ENCODE measurements at places on chromosomes 6 and 20. TPM values are rescaled to one million over a fixed set of nuclear protein-coding genes. Genes with fewer than 3 reads are reported as not detected.

SLC22A1 gene
- 3.3 TPM for total RNA-seq

PLAGL1 gene
- 0.77 TPM for total RNA-seq

MAP7 gene
- total RNA-seq = not detected

BFSP1 gene
- 7.4 TPM for total RNA-seq

PRSS35 gene
- 131 TPM for total RNA-seq

SIRPB1 gene
- total RNA-seq = not detected

PROKR2 gene
- total RNA-seq = not detected

MOG gene
- total RNA-seq = not detected

SSTR4 gene
- total RNA-seq = not detected

DNA sequence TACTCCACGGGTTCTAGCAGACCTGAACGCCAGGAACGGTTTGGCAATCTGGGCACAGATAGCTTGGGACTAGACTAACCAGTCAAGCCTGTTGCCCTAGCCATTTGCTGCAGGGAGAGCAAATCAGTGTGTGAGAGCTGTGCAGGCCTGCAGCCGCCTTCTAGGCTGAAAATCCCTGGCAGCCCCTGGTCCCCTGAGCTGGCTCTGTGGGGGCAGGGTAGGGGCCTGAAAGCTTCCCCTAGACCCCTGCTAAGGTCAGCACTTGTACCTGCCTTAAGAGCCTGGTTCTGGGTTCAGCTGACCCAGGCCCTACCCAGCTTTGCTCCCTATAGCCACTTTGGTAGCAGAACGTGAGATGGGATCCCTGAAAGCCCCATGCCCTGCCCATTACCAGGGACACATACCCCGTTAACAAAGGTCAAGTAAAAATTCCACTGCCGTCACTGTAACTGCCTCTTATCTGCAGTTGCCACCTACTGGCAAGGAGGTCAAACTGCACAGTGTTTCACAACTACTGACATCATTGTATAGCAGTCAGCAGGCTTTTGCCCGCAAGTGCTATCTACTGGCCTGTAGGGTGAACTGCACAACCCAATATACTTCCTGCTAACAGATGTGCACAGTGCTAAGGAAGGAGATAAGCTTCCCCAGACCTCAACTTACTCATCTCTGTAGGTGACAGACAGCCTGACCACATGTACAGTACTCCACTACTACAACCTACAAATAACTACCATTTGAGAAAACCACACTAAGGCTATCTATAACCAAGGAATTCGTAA is 95.1 kb upstream of the OLIG3 start:
- H3K27me3 ChIP-seq = no peaks in the 10 kb centered on the region
- no peak overlapping the region for H3K4me3 ChIP-seq
- DNase-seq = peak; percentile 76
- H3K27ac ChIP-seq = no peak overlapping the region
- no peaks in the 10 kb centered on the region for H3K4me1 ChIP-seq

- H3K4me3 ChIP-seq = no peak overlapping the region
- no peak for DNase-seq
- H3K27ac ChIP-seq = no peak overlapping the region
- no peaks in the 10 kb centered on the region for H3K27me3 ChIP-seq
- no peaks in the 10 kb centered on the region for H3K4me1 ChIP-seq
These were observed 224.8 kb upstream of the MAP3K7 start for GRCh38 chr6:90811596-90812226.

- no peak overlapping the region for H3K4me3 ChIP-seq
- no peak for DNase-seq
These were observed 9.2 kb downstream of the ATAT1 start for GRCh38 chr6:30635834-30636233.

GRCh38 chr20:15610787-15611186 is 962.5 kb downstream of the KIF16B start:
- H3K27me3 ChIP-seq = no peaks in the 10 kb centered on the region
- H3K27ac ChIP-seq = no peak overlapping the region
- H3K4me3 ChIP-seq = no peak overlapping the region
- no peaks in the 10 kb centered on the region for H3K36me3 ChIP-seq
- no peaks in the 10 kb centered on the region for H3K4me1 ChIP-seq

DNA sequence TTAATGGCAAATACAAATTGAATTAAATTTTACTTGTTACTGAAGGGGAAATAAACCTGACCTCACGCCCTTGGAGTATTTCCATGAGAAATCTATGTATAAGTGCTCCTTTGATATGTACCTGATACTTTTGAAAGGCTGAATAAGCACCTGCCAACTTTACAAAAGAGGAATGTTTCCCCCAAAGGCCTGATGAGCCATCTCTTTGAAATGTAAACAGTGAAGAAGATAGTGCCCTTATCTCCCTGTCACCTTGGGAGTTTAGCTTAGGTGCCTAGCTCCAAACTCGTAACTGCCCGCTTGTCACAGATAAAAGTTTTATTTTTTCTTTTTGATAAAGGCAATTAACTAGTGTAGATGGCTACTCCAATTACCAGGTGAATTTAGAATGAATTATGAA is 1.1 kb upstream of the ZNF343 start:
- peak overlapping the region; percentile 88 for H3K4me3 ChIP-seq
- peaks cover 6% of the 10 kb centered on the region for H3K4me1 ChIP-seq
- DNase-seq = no peak
- H3K36me3 ChIP-seq = no peaks in the 10 kb centered on the region
- no peaks in the 10 kb centered on the region for H3K27me3 ChIP-seq

DNA sequence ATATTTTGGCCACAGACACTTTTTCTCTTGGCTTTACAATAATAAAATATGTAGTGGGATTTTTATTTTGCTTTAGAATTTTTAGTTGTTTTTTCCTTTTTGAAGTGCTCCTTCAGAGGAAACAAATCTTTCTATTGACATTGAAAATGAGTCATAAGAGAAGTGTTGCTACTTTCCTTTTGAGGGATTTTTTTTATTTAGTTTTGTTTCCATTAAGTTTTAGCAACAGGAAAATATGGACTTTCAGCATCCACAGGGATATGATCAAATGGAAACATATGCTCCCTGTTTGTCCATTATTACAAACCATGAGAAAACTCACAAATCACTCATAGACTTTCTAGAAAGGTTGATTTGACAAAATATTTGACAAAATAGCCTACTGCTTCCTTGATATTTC is 65.3 kb upstream of the BMP2 start:
- DNase-seq = no peak
- no peaks in the 10 kb centered on the region for H3K4me1 ChIP-seq
- H3K27me3 ChIP-seq = no peaks in the 10 kb centered on the region
- H3K4me3 ChIP-seq = no peak overlapping the region
- no peaks in the 10 kb centered on the region for H3K36me3 ChIP-seq
- H3K27ac ChIP-seq = no peak overlapping the region

GRCh38 chr6:15287670-15288375 is 42.0 kb downstream of the JARID2 start:
- no peak for DNase-seq
- H3K4me3 ChIP-seq = no peak overlapping the region
- no peak overlapping the region for H3K27ac ChIP-seq
- H3K4me1 ChIP-seq = peaks cover 16% of the 10 kb centered on the region

DNA sequence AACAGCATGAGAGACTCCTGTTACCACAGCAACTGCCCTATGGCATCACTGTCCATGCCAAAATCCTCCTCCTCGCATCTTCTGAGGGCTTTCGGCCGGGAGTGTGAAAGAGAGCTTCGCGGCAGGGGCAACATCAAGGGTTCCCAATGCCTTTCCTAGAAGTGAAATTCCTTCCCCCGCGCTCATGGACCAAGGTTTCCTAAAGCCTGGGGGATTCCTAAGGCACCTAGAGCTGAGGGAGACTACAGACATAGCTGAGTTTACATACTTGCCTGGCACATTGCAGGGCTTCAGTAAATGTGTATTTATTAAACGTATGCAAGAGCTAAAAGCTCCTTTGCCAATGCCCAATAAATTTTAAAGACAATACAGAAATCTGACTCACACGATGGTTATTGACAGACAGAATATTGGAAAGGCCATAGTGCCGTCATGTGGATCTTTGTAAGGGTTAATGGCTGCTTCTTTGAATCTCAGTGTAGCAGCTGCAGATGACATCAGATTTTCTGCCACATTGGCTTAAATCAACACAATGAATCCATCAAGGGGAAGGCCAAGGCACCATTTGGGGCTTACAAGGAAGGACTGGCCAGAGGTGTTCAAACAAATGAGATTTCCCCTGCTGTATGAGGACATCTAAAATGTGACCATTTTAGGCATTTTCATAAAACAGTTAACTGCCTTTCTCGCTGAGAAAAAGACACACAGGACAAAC is 281.2 kb upstream of the JARID2 start:
- H3K36me3 ChIP-seq = no peaks in the 10 kb centered on the region
- DNase-seq = no peak
- H3K4me3 ChIP-seq = no peak overlapping the region
- peak overlapping the region; percentile 16 for H3K27ac ChIP-seq
- peaks cover 16% of the 10 kb centered on the region for H3K4me1 ChIP-seq

GRCh38 chr20:62540504-62540903 is 64.7 kb upstream of the GATA5 start:
- DNase-seq = no peak
- no peak overlapping the region for H3K4me3 ChIP-seq
- no peak overlapping the region for H3K27ac ChIP-seq
- no peaks in the 10 kb centered on the region for H3K36me3 ChIP-seq

DNA sequence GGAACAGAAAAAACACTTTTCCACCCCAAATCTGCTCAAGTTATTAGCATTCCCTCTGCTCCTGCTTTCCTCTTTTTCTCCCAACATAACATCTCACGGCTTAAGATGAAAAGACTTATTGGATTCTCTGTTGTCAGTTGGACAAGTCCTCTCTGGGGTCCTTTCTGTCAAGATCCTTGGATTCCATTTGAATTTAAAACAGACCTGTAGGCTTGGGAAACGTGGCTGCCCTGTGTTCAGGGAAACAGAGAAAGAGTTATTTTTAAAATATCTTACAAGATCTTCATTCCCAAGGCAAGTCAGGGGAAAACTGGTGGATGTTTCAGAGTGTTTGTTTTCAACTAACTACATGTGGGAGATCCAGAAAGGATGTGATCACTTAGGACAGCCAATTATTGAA is 322.9 kb downstream of the SAMD5 start:
- H3K27ac ChIP-seq = no peak overlapping the region
- no peaks in the 10 kb centered on the region for H3K36me3 ChIP-seq
- H3K27me3 ChIP-seq = no peaks in the 10 kb centered on the region
- no peak for DNase-seq
- H3K4me1 ChIP-seq = no peaks in the 10 kb centered on the region

GRCh38 chr6:31834367-31835250 is 7.1 kb downstream of the HSPA1B start:
- no peaks in the 10 kb centered on the region for H3K27me3 ChIP-seq
- peak overlapping the region; percentile 74 for H3K4me3 ChIP-seq
- H3K27ac ChIP-seq = peak overlapping the region; percentile 98
- DNase-seq = peak; percentile 90
- peaks cover 38% of the 10 kb centered on the region for H3K36me3 ChIP-seq

DNA sequence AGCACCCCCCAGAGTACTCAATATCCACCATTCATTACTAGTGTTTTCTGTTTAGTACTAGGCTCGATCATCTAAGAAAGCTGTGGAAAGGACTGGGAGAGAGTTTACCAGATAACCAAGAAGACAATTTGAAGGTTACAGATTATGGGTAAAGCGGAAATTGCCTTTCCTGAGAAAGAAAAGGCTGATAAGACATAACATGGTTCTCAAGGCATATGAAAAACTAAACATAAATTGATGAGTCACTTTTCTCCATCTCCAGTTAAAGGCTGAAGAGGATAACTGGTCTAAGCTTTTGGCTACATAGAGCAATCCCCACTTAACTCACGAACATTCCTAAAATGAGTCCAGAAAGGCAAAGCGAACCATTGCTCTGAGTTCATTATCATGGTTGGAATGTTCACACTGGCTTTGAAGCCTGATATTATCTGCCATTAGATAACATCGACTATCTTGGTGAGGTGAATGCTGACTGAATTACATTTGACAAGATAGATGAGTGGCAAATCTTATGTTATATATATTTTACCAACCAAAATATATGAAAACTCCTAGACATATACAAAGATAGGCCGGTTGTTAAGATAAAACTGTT is 65.8 kb downstream of the BTBD9 start:
- H3K4me3 ChIP-seq = no peak overlapping the region
- H3K27ac ChIP-seq = no peak overlapping the region
- no peaks in the 10 kb centered on the region for H3K27me3 ChIP-seq
- no peaks in the 10 kb centered on the region for H3K36me3 ChIP-seq
- H3K4me1 ChIP-seq = no peaks in the 10 kb centered on the region

DNA sequence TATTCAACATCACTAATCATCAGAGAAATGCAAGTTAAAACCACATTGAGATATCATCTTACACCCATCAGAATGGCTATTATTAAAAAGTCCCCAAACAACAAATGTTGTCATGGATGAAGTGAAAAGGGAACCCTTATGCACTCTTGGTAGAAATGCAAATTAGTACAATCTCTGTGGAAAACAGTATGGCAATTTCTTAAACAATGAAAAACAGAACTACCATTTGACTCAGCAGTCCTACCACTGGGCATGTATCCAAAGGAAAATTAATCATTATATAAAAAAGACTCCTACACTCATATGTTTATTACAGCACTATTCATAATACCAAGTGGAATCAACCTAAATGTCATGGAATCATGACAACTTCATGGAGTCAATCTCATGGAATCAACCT is 611.3 kb upstream of the GJE1 start:
- H3K4me3 ChIP-seq = no peak overlapping the region
- no peaks in the 10 kb centered on the region for H3K36me3 ChIP-seq
- no peak for DNase-seq
- no peaks in the 10 kb centered on the region for H3K27me3 ChIP-seq

DNA sequence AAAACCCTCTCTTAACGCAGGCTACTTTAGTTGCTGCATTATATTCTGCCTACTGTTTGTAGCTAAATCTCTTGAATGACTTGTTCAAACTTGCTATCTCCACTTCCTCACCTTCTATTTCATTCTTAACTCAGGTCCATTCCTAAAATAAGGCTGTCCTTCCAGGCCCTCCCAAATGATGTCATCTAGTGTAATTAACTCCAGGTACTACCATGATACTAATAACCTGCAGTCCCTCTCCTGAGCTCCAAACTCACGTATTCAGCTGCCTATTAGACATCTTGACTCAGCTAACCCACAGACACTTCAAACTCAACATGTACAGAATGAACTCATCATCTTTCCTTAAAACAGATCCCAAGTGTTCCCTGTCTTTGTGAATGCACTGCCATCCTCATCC is 10.5 kb upstream of the TOP1 start:
- DNase-seq = no peak
- H3K36me3 ChIP-seq = no peaks in the 10 kb centered on the region
- H3K27me3 ChIP-seq = no peaks in the 10 kb centered on the region
- H3K4me1 ChIP-seq = no peaks in the 10 kb centered on the region

DNA sequence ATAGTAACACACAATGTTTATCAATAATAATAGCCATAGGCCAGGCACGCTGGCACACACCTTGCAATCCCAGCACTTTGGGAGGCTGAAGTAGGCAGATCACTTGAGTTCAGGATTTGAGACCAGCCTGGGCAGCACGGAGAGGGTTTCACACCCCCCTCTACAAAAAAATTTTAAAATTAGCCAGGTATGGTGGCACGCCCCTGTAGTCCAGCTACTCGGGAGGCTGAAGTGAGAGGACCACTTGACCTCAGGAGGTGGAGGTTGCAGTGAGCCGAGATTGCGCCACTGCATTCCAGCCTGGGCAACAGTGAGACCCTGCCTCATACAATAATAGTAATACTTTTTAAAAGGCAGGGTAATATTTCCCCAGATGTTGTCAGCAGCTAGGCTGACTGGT is 7.9 kb upstream of the MAPRE1 start:
- no peaks in the 10 kb centered on the region for H3K36me3 ChIP-seq
- H3K27ac ChIP-seq = no peak overlapping the region
- no peaks in the 10 kb centered on the region for H3K27me3 ChIP-seq
- H3K4me3 ChIP-seq = no peak overlapping the region
- H3K4me1 ChIP-seq = peaks cover 7% of the 10 kb centered on the region
- DNase-seq = no peak

GRCh38 chr6:122081921-122082320 is 317.5 kb upstream of the HSF2 start:
- peaks cover 3% of the 10 kb centered on the region for H3K4me1 ChIP-seq
- H3K27ac ChIP-seq = no peak overlapping the region
- H3K27me3 ChIP-seq = peaks cover 5% of the 10 kb centered on the region
- H3K4me3 ChIP-seq = no peak overlapping the region

Measured in A673 (cell line).